ENCODE measurements at places on chromosomes 2 and 18. TPM values are rescaled to one million over a fixed set of nuclear protein-coding genes. Genes with fewer than 3 reads are reported as not detected.

GRCh38 chr2:105186967-105187498, 54.5 kb upstream of the GPR45 start:
- no peak overlapping the region for H3K27ac ChIP-seq
- peak; percentile 74 for DNase-seq
- H3K4me3 ChIP-seq, result no peak overlapping the region
- no peaks in the 10 kb centered on the region for H3K36me3 ChIP-seq
- peaks cover 11% of the 10 kb centered on the region for H3K27me3 ChIP-seq
- H3K4me1 ChIP-seq, result no peaks in the 10 kb centered on the region

- no peak for DNase-seq
- no peaks in the 10 kb centered on the region for H3K4me1 ChIP-seq
- H3K4me3 ChIP-seq, result no peak overlapping the region
- no peaks in the 10 kb centered on the region for H3K27me3 ChIP-seq
These were observed 16.5 kb downstream of the SGPP2 start for GRCh38 chr2:222440673-222441422.

DNA sequence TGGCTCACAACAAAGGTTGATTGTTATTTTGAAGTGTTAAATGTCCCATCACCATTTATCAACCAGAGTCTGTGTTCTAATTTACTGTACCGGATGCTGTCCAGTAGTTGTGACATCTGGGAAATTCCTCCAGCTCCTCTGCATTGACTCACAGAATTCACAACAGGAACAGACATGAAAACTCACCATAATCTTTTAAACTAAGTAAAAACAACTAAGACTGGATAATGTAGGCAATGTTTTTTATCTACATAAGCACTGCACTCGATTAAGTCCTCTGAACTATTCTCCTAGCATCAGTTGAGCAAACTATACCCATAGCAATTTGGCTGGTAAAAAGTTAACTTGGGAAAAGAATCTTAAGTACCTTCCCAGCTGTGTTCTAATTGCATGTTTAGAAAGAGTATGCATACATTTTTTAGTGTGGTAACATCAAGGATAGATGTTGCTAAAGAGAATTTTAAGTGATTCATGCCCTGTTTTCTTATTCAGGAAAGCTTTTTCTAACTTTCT, 42.9 kb upstream of the MYO1B start:
- H3K27me3 ChIP-seq, result no peaks in the 10 kb centered on the region
- H3K36me3 ChIP-seq, result no peaks in the 10 kb centered on the region
- H3K27ac ChIP-seq, result peak overlapping the region; percentile 39
- no peaks in the 10 kb centered on the region for H3K4me1 ChIP-seq

- no peaks in the 10 kb centered on the region for H3K27me3 ChIP-seq
- no peak for DNase-seq
- H3K27ac ChIP-seq, result no peak overlapping the region
- H3K4me3 ChIP-seq, result no peak overlapping the region
- peaks cover 5% of the 10 kb centered on the region for H3K36me3 ChIP-seq
These were observed 160.3 kb downstream of the SEPTIN10 start for GRCh38 chr2:109453371-109453995.

MALL gene
- 5.0 TPM for total RNA-seq

SNORC gene
- 2.5 TPM for total RNA-seq

Measured in esophagus muscularis mucosa (tissue), 4 donors.